Activated T-helper 9 cell treated with anti-CD3 and anti-CD28 coated beads, Interleukin-2, amount 50 U/mL, for 16 hours (primary cell): ENCODE measurements at places on chromosomes 5 and 9.

- no peak for DNase-seq
Measured at GRCh38 chr9:2697492-2697891, 19.8 kb upstream of the KCNV2 start.

DNA sequence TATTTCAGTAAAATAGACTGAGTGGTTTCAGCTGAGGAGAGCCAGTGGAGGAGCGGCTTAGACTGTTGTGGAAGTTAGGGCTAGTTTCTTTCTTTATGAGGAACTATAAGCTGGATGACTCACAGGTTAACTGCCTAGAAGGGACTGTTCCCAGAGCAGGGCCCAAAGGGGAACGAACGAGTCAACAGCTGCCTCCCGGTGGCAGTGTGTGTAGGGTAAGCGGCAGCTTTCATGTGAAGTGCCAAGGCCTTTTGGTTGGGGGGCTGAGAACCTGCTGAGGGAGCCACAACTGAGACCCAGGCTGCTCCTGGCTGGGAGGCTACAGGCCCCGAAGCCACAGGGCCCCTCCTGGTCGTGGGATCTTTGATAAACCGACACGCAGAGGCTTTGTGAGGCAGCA is 7.0 kb downstream of the SQSTM1 start:
- DNase-seq, result no peak

DNA sequence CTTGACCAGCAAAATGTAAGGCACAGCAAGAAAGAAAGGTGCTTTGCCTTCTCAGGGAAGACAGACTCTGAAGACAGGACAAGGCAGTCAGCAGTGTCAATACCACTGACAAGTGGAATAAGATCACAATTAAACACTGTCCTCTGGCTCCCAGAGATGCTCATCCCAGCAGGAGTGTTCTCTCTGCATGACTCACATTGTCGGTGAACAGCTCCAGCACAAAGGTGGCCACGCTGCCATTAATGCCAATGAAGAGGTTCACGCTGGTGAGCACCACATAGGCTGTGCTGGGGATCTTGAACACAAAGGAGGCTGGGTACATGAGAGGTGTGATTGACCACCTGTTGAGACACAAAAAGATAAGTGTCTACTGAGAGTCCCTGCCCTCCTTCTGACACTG is 31.9 kb downstream of the NIPSNAP3B start:
- DNase-seq, result no peak

DNA sequence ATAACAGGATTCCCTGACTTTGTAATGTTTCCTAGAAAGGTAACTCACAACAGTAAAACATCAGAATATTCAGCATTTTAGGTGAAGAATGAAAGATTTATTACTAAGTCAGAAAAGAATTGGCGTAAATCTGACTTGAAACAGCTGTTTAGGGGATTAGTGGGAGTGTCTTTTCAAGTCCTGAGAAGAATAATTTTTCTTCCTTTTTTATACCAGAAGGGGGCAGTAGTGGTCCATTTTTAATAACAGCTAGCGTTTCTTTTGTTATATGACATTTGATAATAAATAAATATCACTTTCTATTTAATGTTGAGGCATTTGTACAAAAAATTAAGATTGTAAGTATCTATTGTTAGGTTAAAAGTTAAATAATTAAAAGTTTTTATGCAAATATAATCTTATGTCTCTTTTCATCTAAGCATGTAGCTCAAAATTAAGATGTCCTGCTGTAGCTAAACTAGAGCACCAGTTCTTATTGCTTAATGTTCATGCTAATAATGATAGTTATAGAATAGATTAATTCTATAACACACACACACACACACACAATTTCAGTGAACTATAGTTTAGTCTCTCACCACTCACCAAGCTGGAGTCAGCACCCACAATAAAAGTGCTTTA is 258.7 kb upstream of the ARRDC3 start:
- no peak for DNase-seq

DNA sequence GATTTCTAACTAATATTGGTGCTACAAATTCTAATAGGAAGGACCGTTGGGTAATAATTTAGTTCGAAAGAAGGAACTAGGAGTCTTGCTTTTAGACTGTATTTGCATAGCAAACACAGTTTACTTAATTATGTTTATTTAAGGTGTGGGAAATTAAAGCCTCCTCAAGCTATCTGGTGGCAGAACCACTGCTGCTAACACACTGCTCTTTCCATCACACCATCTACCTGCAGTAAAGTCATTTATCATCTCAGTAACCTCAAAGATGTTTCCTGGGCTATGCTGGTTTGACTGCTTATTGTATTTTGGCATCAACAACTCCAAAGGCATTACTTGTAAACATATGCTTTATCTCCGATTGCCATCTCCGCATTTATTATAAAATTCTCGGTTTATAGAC is 114.3 kb downstream of the DEPDC1B start:
- no peak for DNase-seq

- no peak for DNase-seq
Measured at GRCh38 chr5:131773805-131774204, 23.0 kb downstream of the FNIP1 start.

DNA sequence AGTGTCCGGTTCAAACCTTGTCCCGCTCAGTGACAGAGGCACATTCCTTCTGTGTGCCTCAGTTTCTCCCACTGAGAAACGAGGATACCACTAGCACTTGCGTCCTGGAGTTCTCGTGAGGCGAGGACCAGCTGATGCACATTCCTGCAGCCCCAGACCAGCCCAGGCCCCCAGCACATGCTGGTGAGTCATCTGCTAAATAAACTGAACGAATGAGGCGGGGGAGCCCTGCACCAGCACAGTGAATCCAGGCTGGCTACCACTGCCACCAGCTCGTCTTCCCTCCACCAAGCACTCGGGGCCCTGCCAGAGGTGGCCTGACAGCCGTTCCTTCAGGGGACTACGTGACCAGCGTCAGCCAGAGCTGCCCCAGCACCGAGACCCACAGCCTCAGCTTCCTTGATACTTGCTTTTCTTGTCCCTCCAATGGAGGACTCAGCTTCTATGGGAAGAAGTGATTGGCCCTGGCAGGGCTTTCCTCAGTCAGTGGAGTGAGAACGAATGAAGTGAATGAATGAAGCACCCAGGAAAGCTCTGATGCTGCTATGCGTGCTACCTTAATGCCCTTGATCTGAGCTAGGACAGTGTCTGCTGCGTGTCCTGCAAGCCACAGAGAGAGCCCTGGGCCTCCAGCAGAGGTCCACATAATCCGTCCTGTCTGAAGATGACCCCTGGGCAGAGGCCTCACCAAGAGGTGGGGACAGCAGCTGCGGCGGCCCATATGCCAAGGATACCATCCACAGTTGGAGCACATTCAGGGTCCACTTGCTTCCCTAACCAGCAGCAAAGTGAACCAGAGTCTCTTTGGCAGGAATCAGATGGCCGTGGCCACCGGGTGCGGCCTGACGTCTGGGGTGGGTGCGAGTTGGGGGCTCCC is 13.5 kb upstream of the BARX1 start:
- DNase-seq, result no peak

- DNase-seq, result no peak
Measured at GRCh38 chr5:161036296-161036695, 184.3 kb upstream of the ATP10B start.

DNA sequence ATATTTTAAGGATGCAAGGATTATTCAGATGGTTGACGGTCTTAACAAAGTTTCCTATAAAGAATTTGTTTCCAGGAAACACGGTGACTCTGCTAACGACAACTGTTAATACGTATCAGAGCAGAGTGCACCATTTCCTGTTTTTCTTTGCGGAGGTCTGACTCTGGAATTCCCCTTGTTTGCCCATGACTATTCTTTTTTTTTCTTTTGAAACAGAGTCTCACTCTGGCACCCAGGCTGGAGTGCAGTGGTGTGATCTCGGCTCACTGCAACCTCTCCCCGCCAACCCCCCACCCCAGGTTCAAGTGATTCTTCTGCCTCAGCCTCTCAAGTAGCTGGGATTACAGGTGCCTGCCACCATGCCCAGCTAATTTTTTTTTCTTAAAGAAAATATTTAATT is 115.9 kb downstream of the CDC42SE2 start:
- DNase-seq, result peak; percentile 57

DNA sequence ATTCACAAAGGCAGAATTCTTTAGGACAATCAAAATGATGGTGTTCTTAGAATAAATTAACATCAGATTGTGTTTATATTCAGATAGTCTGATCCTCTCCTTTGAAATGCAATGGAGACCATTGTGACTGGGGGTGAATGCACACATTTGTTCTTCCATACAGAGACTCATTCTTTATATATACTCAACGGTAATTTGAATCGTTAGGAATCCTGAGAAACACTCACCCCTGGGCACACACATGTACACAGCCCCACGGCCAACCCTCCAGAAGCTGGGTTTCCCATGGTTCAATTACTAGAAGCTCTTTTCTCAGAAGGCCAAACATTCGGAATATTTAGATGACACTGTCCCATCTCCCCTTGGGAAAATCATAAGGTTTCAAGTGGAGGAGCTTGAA is 57.5 kb upstream of the EPB41L4B start:
- no peak for DNase-seq

- no peak for DNase-seq
Measured at GRCh38 chr9:82865524-82865923, 197.4 kb downstream of the RASEF start.

DNA sequence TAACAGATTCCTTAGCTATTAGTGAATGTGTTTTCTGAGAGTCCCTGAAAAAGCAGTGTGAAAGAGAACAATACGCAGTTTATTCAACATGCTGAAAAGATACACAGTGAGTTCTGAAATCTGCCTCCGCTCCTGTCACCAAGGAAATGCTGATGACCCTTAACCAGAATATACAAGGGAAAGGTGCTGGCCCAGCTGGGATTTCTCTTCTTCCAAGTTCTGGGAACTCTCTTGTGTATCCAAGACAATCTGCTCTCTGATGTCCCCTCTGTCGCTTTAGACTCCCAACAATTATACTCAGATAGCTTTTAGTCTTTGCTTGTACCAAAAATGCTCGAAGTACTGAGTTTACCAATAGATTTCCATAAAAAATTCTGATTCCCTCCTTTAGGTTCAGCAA is 214.9 kb downstream of the TMEM167A start:
- DNase-seq, result no peak

GRCh38 chr5:80229902-80230255 is 26.0 kb downstream of the SERINC5 start:
- DNase-seq, result no peak

GRCh38 chr5:149141957-149142851 is 911 bp downstream of the ABLIM3 start:
- no peak for DNase-seq

- DNase-seq, result no peak
Measured at GRCh38 chr5:31062902-31063580, 130.4 kb upstream of the CDH6 start.

- no peak for DNase-seq
Measured at GRCh38 chr9:131845305-131846298, 105.7 kb upstream of the RAPGEF1 start.

- no peak for DNase-seq
Measured at GRCh38 chr9:132207839-132208615, 46.2 kb downstream of the NTNG2 start.

DNA sequence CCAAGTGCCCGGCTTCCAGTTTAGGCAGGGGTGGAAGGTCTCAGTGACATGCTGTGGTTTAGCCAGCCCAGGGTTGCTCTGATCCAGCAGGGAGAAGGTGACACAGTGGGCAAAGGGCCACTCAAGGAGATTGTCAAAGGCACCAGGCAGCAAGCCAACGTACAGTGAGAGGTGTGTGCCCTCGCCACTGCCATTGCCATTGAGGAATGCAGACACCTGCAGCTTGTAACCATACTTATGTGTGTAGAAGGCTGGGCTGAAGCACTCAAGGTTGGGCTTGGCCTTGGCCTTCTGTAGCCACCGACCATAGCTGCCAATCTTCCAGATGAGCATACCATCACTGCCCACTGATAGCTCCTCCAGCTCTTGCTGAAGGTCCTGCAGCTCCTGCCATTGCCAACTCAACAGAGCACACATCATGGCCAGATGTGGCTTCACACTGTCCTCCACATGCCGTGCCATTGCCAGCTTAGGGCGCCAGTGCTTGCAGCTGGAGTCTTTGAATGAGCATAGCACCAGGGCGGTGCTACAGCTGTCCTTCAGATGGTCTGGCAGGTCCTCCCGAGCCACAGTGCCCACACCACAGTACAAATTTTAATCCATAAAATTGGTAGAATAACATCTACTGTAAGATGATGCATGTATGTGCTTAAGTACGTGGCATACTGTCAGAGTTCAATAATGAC is 59.7 kb upstream of the HMHB1 start:
- no peak for DNase-seq

GRCh38 chr5:155052532-155052931 is 39.0 kb downstream of the KIF4B start:
- no peak for DNase-seq

DNA sequence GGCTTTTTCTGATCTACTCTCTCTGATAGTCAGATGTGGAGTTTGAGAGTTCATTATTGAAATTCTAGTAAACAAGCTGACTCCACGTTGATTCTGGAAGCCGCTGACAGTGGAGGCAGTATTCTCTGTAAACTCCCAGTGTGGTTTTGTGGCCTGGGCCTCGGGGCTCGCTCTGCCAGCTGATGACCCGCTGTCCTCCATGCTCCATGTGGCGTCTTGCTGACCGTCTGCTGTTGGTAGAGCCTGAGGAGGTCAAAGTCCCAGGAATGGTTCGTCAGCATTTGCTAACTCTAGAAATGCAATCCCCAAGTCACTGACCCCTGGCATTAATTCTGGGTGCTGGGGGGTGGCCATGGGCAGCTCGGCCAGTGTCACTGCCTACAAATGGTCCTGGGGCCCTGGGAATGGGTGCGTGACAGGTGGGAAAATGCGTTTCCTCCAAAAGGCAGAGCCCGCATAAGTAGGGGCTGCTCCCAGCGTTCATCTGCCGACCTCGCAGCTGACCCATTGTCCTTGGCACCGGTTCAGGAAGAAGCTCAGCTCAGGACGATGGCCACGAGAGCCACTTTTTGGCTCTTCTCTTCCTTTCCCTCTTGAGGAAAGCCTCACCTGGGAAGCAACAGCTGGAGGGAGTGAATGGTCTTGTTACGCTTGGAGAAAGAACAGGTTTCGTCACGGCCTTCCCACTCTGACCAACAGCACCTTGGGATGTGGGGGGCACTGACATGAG is 55.1 kb downstream of the MRPL36 start:
- DNase-seq, result no peak

- DNase-seq, result no peak
Measured at GRCh38 chr5:19902316-19902934, 85.6 kb downstream of the CDH18 start.

- DNase-seq, result no peak
Measured at GRCh38 chr5:116273448-116274242, 188.8 kb downstream of the COMMD10 start.

- DNase-seq, result no peak
Measured at GRCh38 chr5:5533927-5534326, 111.5 kb downstream of the ICE1 start.
